Stimulated activated CD8-positive, alpha-beta memory T cell treated with anti-CD3 and anti-CD28 coated beads, Interleukin-4, amount 100 ng/mL, for 48 hours (primary cell): ENCODE measurements at places on chromosomes 12 and 14.

- no peak for DNase-seq
Measured at GRCh38 chr14:80310938-80311750, 99.8 kb upstream of the DIO2 start.

- no peak for DNase-seq
Measured at GRCh38 chr12:2118061-2118460, 65.3 kb downstream of the CACNA1C start.

DNA sequence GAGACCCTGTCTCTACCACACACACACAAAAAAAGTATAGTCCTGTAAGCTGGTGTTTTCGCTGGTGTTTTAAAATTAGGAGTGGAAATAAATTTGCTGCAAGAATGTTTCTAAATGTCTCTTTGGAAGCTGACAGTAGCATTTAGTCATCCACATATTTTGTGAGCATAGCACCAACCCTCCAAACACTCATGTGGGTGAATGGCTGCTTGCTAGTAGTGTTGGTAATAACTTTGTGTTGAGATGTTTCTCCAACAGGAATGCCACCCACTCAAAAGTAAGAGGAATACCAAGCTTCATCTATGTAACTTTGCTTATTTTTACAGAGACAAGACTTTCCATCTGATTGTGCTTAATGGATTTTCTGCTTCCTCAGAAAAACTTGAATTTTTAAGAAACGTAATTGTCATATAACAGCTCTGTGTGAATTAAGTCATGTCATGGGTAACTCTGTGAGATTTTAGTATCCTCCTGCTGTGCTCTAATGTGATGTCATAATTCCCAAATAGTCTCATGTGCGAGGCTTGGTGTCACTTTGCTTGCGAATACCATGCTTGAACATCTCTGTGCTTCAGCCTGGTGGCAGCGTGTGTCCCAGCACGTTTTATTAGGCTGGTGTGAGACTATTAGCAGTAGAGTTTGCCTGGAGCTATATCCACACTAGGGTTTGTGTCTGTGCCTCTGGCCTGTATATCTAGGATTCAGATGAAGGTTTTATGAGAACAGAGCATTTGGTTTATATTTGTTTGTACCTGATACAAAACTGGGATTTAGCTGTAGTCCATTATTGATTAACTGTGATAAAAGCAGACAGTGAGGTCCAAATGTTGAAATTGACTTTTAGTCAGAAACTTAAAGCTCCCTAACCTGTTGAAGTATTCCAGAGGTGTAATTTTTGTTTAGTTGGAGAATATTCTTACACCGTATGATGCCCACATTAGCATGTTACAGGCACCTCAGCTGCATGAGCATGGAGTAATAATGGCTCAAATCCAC is 80.5 kb downstream of the FBXW8 start:
- no peak for DNase-seq

DNA sequence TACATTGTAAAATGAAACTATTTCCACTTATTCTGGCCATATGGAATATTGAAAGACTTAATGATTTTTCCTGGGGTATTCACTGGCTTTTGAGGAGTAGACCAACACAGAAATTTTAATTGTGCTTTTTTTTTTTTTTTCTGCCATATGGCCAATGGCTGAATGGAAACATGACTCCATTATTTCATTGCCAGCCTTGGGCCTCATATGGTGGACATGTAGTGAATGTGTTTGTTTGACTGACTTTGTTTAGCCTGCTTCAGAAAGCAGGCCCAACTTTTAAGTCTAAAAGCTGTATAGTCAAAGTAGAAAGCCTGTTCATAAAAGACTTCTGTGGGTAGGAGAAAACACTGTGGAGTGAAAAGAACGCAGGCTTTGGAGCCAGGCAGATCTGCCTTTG is 2.4 kb downstream of the GNG2 start:
- no peak for DNase-seq
